GF-D8 (cell line): ENCODE measurements at places on chromosomes 1 and 21.

GRCh38 chr1:4585216-4585615, 69.2 kb upstream of the AJAP1 start:
- no peak for DNase-seq

DNA sequence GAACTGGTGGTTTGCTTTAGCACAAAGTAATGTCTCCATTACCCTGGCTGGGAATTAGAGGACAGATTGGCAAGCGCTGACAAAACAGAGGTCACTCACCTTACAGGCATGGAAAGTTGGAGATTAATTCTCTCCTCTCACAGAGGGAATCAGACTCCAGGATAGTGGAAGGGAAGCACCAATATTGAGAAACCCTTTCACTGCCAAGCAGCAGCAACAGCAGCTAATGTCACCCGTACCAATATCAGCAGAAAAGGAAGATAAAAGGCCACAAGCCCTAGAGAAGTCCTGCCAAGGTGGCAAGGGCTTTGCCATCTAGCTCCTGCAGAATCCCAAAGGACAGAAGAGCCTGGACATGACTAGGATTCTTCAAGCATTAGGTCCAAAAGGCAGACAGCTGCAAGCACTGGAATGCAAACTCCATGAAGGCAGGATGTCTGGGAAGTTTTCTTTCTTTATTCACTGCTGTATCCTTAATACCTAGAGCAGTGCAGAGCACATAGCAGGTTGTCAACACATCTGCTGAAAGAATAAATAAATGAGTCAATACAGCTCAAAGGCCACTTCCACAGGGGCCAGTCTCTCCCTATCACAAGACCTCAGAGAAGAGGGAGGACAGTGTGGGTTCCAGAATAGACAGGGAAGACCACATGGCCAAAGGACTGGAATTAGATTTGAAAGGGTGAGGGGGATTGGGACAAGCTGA, 57.2 kb downstream of the ERI3 start:
- DNase-seq: no peak

DNA sequence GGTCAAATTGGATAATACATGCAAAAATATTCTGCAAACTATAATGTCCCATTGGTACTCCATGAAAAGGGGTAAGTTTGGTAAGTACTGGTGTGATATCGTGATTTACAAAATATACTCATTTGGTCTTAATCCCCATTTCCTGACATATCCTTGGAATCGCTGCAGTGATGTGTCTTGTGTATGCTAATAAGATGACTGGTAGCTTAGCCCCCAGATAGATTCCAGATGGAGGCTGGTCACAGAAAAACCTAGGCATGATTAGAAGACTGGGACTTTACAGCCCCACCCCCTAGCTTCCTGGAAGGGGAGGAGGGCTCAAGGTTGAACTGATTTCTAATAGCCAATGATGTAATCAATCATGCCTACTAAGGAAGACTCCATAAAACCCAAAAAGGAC, 3.0 kb downstream of the VAMP4 start:
- DNase-seq: no peak

- peak; percentile 93 for DNase-seq
Observed at GRCh38 chr1:165768513-165769394, at the start of gene TMCO1. TMCO1 (minus strand) TSS chr1:165768868; CDS start chr1:165768751, 117 bp downstream.

DNA sequence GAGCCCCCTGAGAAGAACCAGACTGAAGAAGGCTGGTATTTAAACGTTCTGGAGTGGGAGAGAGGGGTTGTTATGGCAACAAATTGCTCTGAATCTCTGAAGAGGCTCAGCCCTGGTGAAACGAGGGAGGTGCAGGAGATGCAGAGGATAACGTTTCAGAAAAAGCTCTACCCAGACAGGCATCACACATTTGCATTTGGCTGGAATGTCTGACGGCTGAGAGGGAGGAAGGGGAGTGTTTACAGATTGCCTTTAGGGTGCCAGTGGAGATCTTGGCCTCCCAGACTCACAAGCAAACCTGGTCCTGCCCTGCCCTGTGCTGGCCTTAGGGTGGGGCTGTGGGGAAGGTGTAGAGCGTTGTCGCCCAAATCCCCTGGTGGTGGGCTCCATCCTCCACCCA, 169.0 kb upstream of the AJAP1 start:
- no peak for DNase-seq
